ENCODE measurements at places on chromosomes 3 and 15. TPM values are rescaled to one million over a fixed set of nuclear protein-coding genes. Genes with fewer than 3 reads are reported as not detected.

GRCh38 chr15:78402061-78402610, 35.9 kb upstream of the IREB2 start:
- no peak overlapping the region for H3K4me3 ChIP-seq
- DNase-seq, result no peak
- no peaks in the 10 kb centered on the region for H3K4me1 ChIP-seq
- no peaks in the 10 kb centered on the region for H3K27me3 ChIP-seq

DNA sequence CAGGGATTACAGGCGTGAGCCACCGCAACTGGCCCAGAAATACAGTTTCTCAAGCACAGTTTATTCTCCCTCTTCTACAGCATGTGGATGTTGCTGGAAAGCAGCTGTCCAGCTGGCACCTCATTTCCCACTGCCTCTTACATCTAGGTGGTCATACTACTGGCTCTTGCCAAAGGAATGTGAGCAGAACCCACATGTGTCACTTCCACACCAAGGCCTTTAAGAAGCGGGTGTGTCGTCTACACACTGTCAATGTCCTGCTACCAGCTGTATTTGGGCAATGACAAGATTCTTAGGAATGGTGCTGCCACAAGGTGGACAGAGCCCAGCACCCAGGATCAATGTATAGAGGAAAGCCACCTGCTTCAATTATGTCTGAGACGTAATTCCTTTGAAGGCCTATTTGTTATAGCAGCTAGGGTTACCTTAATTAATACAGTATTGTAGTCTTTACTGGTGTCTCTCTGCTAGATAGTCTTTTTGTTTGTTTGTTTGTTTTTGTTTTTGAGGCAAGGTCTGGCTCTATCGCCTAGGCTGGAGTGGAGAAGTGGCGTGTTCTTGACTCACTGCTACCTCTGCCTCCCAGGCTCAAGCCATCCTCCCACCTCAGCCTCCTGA, 15.1 kb upstream of the RAB7A start:
- H3K4me1 ChIP-seq, result no peaks in the 10 kb centered on the region
- no peak overlapping the region for H3K4me3 ChIP-seq
- H3K27ac ChIP-seq, result no peak overlapping the region
- no peaks in the 10 kb centered on the region for H3K36me3 ChIP-seq
- DNase-seq, result no peak

GRCh38 chr3:127457546-127458145, 132.9 kb downstream of the TPRA1 start:
- H3K36me3 ChIP-seq, result no peaks in the 10 kb centered on the region
- H3K27ac ChIP-seq, result no peak overlapping the region
- no peak for DNase-seq
- no peaks in the 10 kb centered on the region for H3K4me1 ChIP-seq
- H3K27me3 ChIP-seq, result no peaks in the 10 kb centered on the region

GRCh38 chr3:197023998-197024651, 5.5 kb downstream of the MELTF start:
- no peaks in the 10 kb centered on the region for H3K27me3 ChIP-seq
- no peak overlapping the region for H3K27ac ChIP-seq
- H3K4me1 ChIP-seq, result no peaks in the 10 kb centered on the region

DNA sequence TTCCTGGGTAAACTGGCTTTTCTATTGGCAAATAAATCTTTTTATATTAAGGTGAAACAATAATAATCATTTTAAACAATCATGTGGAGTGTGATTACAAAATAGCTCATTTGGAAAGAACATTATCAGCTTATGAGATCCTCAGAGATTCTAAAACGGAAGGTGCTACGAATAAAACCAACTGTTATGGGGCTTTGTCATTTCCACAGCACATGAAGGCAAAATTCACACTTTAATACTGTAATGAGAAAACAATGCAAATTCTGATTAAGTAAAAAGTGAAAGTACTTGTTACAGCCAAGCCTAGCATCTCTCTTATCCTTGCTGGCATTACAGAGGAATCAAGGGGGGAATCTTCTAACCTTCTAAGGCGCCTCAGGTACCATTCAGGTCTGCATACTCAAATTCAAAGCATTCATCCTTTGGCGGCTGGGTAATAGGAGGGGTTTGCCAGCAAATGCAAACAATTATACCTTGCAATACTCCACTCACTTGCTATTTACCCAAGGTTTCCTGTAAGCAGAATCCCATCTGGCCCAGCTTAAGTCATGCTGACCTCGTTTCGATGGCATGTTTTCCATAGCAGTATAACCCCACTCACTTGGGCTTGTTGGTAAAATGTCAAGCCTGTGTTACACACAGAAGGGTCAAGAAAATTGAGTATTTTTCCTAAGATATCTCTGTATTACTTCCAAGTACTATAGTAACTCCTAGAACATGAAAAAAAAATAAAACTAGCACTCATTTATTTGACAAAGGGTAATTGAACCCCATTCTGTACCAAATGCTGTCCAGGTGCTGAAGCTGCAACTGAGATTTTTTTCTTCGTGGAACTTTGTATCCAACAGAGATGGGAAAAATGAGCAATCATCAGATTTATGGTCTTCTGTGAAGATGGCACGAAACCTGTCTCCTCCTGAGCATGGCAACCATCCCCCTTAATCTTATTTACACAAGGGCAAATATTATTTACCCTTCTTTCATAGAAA, 183.7 kb upstream of the LMCD1 start:
- no peaks in the 10 kb centered on the region for H3K4me1 ChIP-seq
- no peaks in the 10 kb centered on the region for H3K36me3 ChIP-seq
- no peaks in the 10 kb centered on the region for H3K27me3 ChIP-seq
- H3K4me3 ChIP-seq, result no peak overlapping the region

GRCh38 chr15:49538520-49538919, 82.1 kb downstream of the FAM227B start:
- H3K36me3 ChIP-seq, result no peaks in the 10 kb centered on the region
- no peak overlapping the region for H3K27ac ChIP-seq
- H3K4me3 ChIP-seq, result no peak overlapping the region
- no peaks in the 10 kb centered on the region for H3K4me1 ChIP-seq
- DNase-seq, result no peak

DNA sequence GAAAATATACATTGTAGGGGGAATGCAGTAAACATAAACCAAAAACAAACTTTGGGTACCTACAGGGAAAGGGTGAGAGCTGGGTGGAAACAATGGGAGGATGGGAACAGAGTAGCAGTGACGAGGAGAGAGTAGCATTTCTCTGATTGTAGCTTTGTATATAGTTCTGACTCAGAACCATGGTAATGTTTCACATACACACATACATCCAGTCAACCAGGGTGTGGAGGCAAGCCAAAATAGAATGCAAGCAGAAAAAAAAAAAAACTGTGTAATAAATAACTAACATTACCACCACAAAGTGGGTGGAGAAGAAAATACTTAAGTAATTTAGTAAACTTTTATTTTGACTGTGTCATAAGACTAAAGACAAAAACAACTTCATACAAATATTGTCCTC, 27.2 kb downstream of the BCL2A1 start:
- H3K27me3 ChIP-seq, result no peaks in the 10 kb centered on the region
- H3K27ac ChIP-seq, result no peak overlapping the region
- no peak for DNase-seq
- H3K4me1 ChIP-seq, result no peaks in the 10 kb centered on the region

DNA sequence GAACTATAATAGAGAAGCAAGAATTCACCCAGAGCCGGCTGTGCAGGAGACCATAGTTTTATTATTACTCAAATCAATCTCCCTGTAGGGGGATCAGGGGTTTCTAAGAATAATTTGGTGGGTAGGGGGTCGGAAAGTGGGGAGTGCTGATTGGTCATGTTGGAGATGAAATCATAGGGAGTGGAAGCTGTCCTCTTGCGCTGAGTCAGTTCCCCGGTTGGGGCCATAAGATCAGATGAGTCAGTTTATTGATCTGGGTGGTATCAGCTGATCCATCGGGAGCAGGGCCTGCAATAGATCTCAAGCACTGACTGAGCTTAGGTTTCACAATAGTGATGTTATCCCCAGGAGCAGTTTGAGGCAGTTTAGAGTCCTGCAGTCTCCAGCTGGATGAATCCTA, 97.0 kb upstream of the SNRPN start:
- no peaks in the 10 kb centered on the region for H3K4me1 ChIP-seq
- no peaks in the 10 kb centered on the region for H3K27me3 ChIP-seq
- no peak for DNase-seq
- no peak overlapping the region for H3K4me3 ChIP-seq
- no peak overlapping the region for H3K27ac ChIP-seq

- no peaks in the 10 kb centered on the region for H3K36me3 ChIP-seq
- H3K4me1 ChIP-seq, result no peaks in the 10 kb centered on the region
- no peak for DNase-seq
- no peak overlapping the region for H3K4me3 ChIP-seq
- H3K27me3 ChIP-seq, result no peaks in the 10 kb centered on the region
These were observed 50.2 kb downstream of the CHDH start for GRCh38 chr3:53795789-53796560.

DNA sequence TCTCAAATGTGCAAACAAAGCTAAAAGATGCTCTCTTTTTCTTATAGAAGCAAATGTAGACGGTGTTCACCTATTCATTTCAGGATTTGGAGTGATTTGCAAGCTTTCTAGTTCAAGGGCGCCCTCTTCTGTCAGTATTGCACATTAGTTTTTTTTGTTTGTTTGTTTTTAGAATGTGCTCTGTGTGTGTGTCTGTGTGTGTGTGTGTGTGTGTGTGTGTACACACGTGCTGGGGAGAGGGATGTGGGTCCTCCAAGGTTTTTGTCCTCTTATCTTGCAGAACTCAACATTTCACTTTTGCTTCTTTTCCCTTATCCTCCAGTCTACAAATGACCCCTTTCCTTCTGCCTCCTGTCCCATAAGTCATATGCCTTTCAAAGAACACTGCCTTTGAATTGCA, 23.5 kb downstream of the DNAH1 start:
- H3K4me1 ChIP-seq, result no peaks in the 10 kb centered on the region
- DNase-seq, result peak; percentile 81
- no peak overlapping the region for H3K27ac ChIP-seq
- no peaks in the 10 kb centered on the region for H3K27me3 ChIP-seq
- H3K36me3 ChIP-seq, result peaks cover 17% of the 10 kb centered on the region
- H3K4me3 ChIP-seq, result no peak overlapping the region

DNA sequence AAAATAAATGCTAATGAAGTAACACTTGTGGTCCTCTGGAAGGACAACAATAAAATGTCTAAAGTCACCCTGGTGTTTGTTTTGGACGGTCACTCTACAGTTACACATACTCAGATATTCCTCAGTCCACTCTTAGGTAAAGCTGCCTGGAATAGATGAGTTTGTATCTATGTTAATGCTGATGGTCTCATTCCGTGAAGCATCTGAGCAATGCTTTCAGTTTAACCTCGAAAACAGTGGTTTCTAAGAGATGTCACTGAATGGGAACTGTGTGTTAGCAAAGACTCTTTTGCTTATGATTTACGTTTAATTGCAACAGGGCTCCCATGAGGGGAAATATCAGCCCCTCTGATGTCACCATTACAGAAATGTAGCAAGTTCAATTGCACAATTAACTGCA, 49.1 kb downstream of the FBN1 start:
- no peaks in the 10 kb centered on the region for H3K36me3 ChIP-seq
- H3K27ac ChIP-seq, result no peak overlapping the region
- H3K4me3 ChIP-seq, result no peak overlapping the region

DNA sequence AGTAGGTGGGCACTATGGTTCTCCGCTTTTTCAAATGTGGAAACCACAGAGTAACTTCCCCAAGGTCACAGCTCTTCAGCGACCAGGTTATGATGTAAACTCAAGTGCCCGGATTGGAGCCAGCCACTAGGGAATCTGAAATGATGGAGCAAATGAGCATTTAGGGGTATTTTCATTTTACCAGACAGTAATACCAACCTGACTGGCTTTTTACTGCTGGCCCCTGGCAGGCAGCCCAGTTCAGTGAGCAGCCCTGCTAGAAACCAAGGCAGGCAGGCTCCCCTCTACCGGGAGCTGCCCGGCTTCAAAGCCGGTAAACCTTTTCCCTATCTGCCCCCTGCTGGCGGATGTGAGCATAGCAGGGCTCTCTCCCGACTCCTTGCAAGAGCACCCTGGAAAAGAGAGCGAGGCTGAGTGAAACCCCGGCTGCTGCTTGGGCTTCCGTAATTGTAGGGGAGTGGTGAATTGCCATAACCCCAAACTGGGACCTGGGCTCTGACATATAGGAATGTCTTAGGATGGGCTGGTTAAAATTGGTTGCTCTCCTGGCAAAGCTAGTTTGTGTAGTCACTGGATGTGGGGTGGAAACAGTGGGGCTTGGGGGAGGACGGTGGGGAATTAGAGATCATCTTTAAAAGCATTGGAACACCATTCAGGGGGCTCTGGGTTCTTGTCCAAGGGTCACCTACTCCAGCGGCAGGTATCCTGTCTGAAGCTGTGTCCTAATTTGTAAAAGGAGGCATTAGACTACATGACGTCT, 98.0 kb upstream of the TNFAIP8L3 start:
- no peaks in the 10 kb centered on the region for H3K36me3 ChIP-seq
- H3K27ac ChIP-seq, result no peak overlapping the region

- no peak overlapping the region for H3K27ac ChIP-seq
- H3K4me1 ChIP-seq, result no peaks in the 10 kb centered on the region
- H3K36me3 ChIP-seq, result no peaks in the 10 kb centered on the region
- no peaks in the 10 kb centered on the region for H3K27me3 ChIP-seq
These were observed 30.4 kb downstream of the GOLGA6L2 start for GRCh38 chr15:23416349-23417276.

- DNase-seq, result no peak
- no peak overlapping the region for H3K27ac ChIP-seq
- H3K4me3 ChIP-seq, result no peak overlapping the region
- H3K27me3 ChIP-seq, result no peaks in the 10 kb centered on the region
- no peaks in the 10 kb centered on the region for H3K4me1 ChIP-seq
These were observed 26.8 kb upstream of the MKRN3 start for GRCh38 chr15:23538648-23539047.

DNA sequence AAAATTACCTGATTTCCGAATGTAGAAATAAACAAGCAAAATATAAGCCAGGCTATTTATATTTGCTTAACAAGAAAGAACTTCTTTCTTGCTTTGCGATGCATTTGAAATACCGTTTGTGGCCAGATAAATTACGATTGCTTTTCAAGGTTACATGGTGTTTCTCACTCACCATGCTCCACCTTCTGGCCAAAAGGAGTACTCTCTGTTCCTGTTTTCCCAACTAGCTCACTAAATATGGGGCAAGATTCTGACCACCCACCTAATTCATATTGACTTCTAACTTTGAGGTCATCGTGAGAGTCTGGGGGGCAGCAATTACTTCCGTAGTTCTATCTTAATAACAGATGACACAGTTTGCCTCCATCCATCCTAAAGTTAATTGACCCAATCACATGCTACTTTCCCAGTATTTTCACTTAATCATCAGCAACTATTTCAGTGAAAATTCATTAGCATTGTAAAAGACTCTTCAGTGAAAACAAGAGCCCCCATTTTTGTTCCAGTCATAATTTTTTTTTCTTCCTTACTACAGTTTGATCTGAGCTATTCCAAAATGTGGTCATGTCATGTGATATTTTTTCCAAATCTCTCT, 25.9 kb downstream of the ACP3 start:
- H3K4me1 ChIP-seq, result no peaks in the 10 kb centered on the region
- no peaks in the 10 kb centered on the region for H3K36me3 ChIP-seq
- no peak overlapping the region for H3K27ac ChIP-seq

The HHATL gene
- not detected for total RNA-seq

The POLQ gene
- total RNA-seq, result 0.38 TPM

The P3H2 gene
- total RNA-seq, result not detected

The LIPH gene
- total RNA-seq, result not detected

The SYNPR gene
- total RNA-seq, result not detected

The MED12L gene
- 0.32 TPM for total RNA-seq
